ENCODE measurements at places on chromosomes 13 and 19. TPM values are rescaled to one million over a fixed set of nuclear protein-coding genes. Genes with fewer than 3 reads are reported as not detected.

ATP4A gene
- total RNA-seq, result not detected

TNNT1 gene
- total RNA-seq, result 199 TPM

NCR1 gene
- not detected for total RNA-seq

ZNF525 gene
- 10.2 TPM for total RNA-seq

CGB2 gene
- not detected for total RNA-seq

AMER2 gene
- total RNA-seq, result not detected

ZNF285 gene
- 2.7 TPM for total RNA-seq

FOXA3 gene
- 0.04 TPM for total RNA-seq

LGALS7B gene
- 889 TPM for total RNA-seq

ZNF844 gene
- 0.48 TPM for total RNA-seq

RUBCNL gene
- not detected for total RNA-seq

FREM2 gene
- 0.07 TPM for total RNA-seq

IZUMO2 gene
- not detected for total RNA-seq

LGALS4 gene
- total RNA-seq, result 0.20 TPM

CCDC8 gene
- 41.6 TPM for total RNA-seq

IRGC gene
- not detected for total RNA-seq

BRSK1 gene
- 3.1 TPM for total RNA-seq

PGLYRP2 gene
- not detected for total RNA-seq

GFY gene
- total RNA-seq, result not detected

ARHGAP33 gene
- 3.8 TPM for total RNA-seq

VSTM1 gene
- total RNA-seq, result not detected

SEMA6B gene
- 1.7 TPM for total RNA-seq

CEACAM16 gene
- not detected for total RNA-seq

B9D2 gene
- total RNA-seq, result 4.4 TPM

CYP2B6 gene
- not detected for total RNA-seq

SIAH3 gene
- total RNA-seq, result 0.28 TPM

SPRY2 gene
- total RNA-seq, result 14.1 TPM

All from foreskin keratinocyte (primary cell).